Pancreas (tissue), 10 donors: ENCODE measurements at places on chromosomes 1 and 21. TPM values are rescaled to one million over a fixed set of nuclear protein-coding genes. Genes with fewer than 3 reads are reported as not detected.

- H3K27me3 ChIP-seq, result no peaks in the 10 kb centered on the region
- no peak for DNase-seq
- no peak overlapping the region for H3K4me3 ChIP-seq
- H3K27ac ChIP-seq, result no peak overlapping the region
Observed at GRCh38 chr1:119816407-119816806, 5.1 kb upstream of the REG4 start.

Gene AVPR1B
- 0.28 TPM for total RNA-seq

- H3K36me3 ChIP-seq, result no peaks in the 10 kb centered on the region
- no peak overlapping the region for H3K27ac ChIP-seq
- no peak for DNase-seq
- H3K27me3 ChIP-seq, result no peaks in the 10 kb centered on the region
Observed at GRCh38 chr1:24349891-24350290, 30.7 kb downstream of the GRHL3 start.

DNA sequence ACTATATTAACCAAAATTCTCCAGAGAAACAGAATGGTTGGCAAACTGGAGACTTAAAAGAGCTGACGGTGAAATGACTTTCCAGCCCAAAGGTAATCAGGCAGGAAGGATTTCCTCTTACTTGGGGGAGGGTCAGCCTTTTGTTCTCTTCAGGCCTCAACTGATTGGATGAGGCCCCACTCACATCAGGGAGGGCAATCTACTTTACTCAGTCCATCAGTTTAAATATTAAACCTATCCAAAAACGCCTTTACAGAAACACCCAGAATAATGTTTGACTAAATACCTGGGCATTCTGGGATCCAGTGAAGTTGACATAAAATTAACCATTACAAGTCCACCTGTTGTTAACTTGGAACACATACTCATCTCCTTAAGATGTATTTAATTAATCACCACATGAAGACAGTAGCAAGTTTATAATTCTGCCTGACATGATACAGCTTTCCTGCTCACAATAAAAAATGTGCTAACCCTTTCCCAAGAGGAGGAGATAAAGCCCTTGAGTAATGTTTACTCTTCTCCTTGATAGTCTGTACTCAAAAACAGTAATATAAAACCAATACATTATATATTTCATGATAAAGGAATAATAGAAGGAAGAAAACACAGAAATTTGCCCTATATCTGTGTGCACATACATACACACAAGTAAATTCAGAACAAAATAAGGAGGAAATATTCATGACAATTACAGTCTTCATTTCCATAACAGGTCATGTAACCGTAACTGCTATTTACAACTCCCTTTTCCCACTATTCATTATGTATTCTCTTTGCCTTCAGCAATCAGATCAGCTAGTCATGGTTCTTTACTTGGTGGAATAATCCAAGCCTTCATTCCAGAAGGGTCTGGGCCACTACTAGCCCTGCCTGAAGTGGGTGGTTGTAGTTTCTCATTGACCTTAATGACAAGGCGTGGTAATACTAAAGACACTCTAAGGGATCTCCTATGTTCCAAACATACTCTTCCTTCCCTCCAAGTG is 107.5 kb upstream of the RUNX1 start:
- no peak overlapping the region for H3K4me3 ChIP-seq
- no peak for DNase-seq
- no peak overlapping the region for H3K27ac ChIP-seq
- no peaks in the 10 kb centered on the region for H3K4me1 ChIP-seq

Gene NKAIN1
- total RNA-seq, result 0.18 TPM

- no peak for DNase-seq
- H3K27ac ChIP-seq, result peak overlapping the region; percentile 89
- peaks cover 40% of the 10 kb centered on the region for H3K4me1 ChIP-seq
- H3K4me3 ChIP-seq, result no peak overlapping the region
- H3K27me3 ChIP-seq, result no peaks in the 10 kb centered on the region
Observed at GRCh38 chr1:150613061-150613920, 16.1 kb downstream of the ENSA start.

Gene FAM131C
- total RNA-seq, result 0.31 TPM

DNA sequence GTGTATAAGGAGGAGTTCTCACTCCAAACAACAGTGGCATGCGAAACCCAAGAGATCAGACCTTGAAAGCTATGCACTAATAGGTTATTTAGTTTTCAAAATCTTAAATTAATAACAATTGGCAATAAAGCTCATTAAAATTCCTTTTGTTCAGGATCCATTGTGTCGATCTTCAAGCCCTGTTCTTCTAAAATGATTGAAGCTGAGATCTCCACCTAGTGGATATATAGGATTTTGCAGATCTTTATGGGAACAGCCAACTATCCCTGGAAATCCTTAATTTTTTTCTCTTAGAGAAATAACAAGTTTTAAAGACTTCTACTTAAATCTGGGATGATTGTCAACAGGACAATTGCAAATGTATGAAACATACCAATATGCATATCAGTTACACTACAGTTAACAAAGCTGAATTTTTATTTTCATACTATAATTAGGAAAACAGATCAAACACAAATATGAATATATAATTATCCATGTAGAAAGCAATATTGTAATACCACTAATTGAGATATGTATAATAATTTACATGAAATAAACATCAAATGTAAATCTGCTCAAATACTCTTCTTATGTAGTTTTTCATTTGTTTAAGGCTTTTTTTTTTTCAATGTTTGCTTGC is 43.3 kb downstream of the LRRC53 start:
- H3K4me1 ChIP-seq, result no peaks in the 10 kb centered on the region
- no peak for DNase-seq
- H3K4me3 ChIP-seq, result no peak overlapping the region
- H3K27ac ChIP-seq, result no peak overlapping the region

- H3K27me3 ChIP-seq, result no peaks in the 10 kb centered on the region
- DNase-seq, result peak; percentile 28
- H3K36me3 ChIP-seq, result no peaks in the 10 kb centered on the region
Observed at GRCh38 chr1:67647036-67647798, 37.8 kb upstream of the GADD45A start.

DNA sequence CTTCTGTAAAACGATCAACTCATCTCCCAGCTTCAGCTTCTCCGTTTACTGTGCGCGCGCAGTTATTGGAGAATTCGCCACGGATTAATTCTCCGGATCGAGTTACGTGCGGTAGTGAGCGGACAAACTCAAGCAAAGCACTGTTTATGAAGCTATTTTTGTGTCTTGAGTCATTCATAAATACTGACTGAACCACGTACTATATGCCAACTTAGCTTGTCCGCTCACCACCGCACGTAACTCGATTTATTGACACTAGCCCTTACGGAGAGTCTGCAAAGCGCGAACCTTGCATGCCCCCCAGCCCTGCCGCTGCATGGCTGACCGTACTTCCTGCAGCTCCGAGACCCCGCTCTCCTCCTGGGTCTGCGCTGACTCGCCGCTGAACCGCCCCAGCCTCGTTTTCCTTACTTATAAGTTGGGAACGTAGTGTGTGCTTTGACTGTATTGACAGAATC is 773 bp downstream of the CHD1L start:
- peak overlapping the region; percentile 63 for H3K27ac ChIP-seq
- H3K27me3 ChIP-seq, result no peaks in the 10 kb centered on the region
- no peaks in the 10 kb centered on the region for H3K36me3 ChIP-seq
- DNase-seq, result peak; percentile 19

Gene C1orf116
- 26.9 TPM for total RNA-seq

Gene TRNP1
- 22.6 TPM for total RNA-seq

GRCh38 chr1:94627771-94628498 is 86.4 kb upstream of the F3 start:
- DNase-seq, result no peak
- H3K27me3 ChIP-seq, result no peaks in the 10 kb centered on the region
- H3K4me3 ChIP-seq, result no peak overlapping the region
- H3K4me1 ChIP-seq, result no peaks in the 10 kb centered on the region

Gene ACTRT2
- total RNA-seq, result not detected

Gene SMG5
- total RNA-seq, result 27.4 TPM

GRCh38 chr1:44030605-44031251 is 534 bp downstream of the SLC6A9 start:
- H3K36me3 ChIP-seq, result no peaks in the 10 kb centered on the region
- peak overlapping the region; percentile 63 for H3K27ac ChIP-seq
- no peak for DNase-seq
- H3K27me3 ChIP-seq, result no peaks in the 10 kb centered on the region
- no peaks in the 10 kb centered on the region for H3K4me1 ChIP-seq
